ENCODE measurements at places on chromosomes 1 and 21.
A peak's percentile ranks its signal among the peaks of the same experiment; 100 is the strongest.

- peak; percentile 66 for DNase-seq
Observed at GRCh38 chr1:154962156-154962749, 671 bp upstream of the PYGO2 start.

- no peak for DNase-seq
Observed at GRCh38 chr1:231401478-231401877, 20.6 kb downstream of the EGLN1 start.

DNA sequence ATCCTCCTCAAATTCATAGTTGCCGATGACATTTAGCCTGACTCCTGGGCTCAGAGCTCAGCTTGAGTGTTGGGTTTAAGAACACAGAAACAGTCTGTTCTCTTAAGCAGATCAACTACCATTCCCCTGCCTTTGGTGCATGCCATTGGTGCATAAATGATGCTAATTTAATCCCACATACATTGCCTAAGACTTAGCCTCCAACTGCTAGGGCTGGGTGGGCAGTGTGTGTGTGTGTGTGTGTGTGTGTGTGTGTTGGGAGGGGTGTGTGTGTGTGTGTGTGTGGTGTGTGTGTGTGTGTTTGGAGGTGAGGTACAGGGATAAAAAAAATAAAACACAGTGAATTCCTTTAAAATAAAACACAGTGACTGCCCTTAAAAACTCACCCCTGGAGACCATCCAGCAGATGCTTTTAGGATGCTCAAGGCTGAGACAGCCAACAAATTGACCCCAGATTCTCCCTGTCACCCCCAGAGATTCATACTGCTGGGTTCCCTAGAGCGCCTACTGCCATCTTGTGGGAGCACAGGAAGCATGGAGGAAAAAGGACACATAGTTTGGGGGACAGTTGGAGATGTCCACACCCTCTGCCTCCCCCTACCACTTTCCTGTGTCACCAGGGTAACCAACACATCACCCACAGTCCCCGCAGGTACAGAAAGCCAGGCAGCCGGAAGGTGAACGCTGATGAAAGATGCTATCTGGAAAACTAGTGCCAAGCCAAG is 30.6 kb downstream of the KLHDC7A start:
- no peak for DNase-seq

GRCh38 chr1:40687059-40687458 is 4.4 kb upstream of the NFYC start:
- no peak for DNase-seq

DNA sequence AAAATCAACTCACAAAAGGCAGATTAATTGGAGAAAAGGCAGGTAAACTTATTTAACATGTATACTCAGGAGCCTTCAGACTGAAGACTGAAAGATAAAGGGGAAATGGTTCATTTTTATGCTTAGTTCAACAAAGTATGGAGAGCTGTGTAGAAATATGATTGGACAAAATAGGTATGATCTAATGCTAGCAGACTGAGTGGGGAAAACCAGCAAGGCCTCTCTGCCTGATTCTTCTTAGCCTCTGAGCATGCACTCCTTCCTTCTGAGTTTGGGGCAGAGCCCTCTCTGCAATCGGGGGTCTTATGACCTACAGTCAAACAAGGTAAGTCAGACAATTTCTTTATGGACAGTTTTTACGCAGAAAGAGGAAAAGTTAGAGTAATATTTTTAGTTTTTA is 38.8 kb upstream of the SUCO start:
- DNase-seq: no peak

DNA sequence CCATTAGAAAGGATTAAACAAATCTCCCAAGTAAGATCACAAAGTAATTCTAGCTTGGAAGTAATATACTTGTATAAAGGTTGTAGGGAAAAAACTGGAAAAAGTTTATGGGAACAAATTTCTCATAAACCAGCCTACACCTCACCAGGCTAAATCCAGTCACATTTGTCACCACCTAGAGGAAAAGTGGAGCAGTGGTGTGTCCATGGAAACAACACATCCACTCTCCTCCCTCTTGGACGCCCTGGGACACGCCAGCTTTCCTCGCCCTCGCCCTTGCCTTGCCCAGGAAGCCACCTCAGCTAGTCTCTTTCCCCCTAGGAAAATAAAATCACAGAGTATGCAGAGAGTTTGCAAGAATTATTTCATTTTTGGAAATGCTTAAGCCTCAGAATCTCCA is 2.2 kb downstream of the PALMD start:
- no peak for DNase-seq

- no peak for DNase-seq
Observed at GRCh38 chr1:45412899-45413298, 72.7 kb upstream of the MUTYH start.

DNA sequence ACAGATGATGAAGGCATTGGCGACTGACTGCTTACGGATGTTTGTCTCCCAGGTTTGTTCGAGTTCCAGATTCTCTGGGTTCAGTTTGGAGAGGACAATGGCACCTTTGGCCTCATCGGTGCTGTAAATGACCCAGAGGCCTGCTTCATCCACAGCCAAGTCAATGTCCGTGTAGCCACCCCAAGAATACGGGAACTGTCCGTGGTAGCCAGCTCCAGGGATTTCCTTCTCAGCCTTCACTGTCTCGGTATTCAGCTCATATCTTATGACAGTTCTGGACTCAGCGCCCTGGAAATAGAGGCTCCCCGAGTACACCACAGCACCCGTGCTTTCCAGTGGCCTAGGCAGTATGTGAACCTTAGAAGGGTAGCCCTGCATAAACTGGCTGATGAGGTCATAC is 14.1 kb downstream of the MYOCOS start:
- DNase-seq: no peak

DNA sequence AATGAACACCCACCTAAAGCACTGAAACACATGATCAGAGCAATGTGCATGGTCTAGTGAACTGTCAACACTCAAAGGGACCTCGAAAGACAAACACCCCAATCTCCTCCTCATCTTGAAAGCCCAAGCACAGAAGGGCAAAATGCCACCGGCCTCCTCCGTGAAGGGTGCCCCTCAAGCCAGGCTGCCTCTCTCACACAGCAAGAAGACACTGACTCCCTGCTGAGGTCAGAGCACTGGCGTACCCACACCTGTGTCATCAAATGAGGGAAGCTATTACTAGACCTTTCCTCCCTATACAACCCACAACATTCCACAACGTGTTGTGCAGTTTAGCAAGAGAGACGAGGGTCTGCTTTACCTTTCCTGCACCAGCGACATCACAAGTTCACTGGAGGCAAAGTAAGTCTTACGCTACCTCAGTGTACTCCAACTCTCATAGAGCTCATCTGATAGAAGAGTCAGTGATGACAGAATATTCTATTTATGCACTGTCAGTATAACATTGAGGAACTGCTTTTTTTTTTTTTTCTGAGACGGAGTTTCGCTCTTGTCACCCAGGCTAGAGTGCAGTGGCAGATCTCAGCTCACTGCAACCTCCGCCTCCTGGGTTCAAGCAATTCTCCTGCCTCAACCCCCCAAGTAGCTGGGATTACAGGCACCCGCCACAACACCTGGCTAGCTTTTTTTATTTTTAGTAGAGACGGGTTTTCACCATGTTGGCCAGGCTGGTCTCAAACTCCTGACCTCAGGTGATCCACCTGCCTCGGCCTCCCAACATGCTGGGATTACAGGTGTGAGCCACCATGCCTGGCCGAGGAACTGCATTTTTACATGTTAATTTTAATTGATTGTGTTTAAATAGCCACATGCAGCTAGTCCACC is 3.3 kb downstream of the SH3BP5L start:
- DNase-seq: peak; percentile 39

DNA sequence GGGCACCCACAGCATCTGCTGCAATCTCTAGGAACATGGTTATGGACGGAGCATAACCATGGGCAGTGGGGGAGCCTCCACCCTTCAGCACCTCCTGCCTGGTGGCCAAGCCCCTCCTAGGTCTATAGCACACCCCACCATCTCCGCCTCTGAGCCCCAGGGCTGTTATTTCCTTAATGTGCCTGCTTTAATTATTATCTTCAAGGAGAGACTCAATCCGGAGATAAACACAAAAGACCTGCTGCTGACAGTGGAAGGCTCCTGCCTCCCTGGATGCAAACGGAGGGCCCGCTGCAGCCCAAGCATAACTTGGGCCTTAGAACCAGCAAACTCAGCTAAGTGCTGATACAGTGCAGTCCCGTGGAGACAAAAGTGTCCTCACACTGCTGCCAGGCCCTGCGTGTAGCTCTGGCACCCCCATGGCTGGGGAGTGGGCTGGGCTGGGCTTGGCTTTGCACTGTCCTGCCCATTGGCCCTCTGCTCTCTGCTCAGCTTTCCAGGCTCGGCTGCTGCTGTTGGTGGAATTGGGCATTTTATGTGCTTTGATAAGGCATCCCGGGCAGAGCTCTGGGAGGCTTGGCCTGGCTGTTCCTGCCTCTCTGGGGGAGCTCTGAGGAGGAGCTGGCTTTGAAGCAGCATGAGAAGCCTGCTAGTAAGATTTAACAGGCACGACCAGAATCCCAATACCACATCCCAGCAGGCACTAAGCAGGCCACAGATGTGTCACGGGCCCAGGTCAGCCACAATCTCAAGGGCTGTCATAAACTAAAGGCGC is 620.2 kb downstream of the PTPRU start:
- DNase-seq: no peak

- peak; percentile 44 for DNase-seq
Observed at GRCh38 chr1:38814984-38815464, 44.5 kb downstream of the RRAGC start.

GRCh38 chr1:5954964-5955363 is 37.3 kb downstream of the NPHP4 start:
- DNase-seq: no peak

GRCh38 chr1:111406321-111406768 is 21.2 kb downstream of the OVGP1 start:
- DNase-seq: no peak

DNA sequence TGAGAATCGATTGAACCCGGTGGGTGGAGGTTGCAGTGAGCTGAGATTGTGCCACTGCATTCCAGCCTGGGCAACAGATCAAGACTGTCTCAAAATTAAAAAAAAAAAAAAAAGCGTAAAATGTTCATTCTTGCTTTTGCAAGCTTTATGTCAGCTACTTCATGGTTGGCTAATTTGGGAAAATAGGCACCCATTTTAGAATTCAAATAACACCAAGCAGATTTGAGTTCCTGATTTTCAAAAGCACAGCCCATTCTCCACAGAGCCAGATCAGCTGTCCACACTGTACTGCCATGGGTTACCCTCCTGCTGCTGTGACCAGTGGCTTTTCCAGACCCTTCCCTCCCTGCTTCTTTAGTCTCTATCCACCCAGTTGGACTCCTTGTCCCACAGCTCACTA is 4.4 kb downstream of the THEM5 start:
- no peak for DNase-seq

- peak; percentile 16 for DNase-seq
Observed at GRCh38 chr1:201088395-201088794, 23.8 kb downstream of the CACNA1S start.

DNA sequence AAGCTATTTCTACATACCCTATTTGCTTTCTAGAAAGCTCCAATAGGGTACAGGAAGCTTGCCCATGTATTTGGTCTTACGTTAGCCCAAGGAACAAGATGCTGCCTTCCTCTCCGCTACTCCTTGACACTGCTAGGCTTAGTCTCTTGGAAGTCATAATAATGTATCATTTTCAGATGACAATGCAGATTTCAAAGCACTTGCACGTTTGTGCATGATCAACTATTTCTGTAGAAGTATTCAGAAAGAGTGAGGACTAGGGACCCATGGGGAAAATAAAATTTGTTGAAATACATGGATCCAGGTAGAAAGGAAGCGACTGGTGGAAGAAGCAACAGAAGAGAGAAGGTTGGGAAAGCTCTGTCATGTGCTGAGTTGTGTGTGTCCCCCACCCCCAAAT is 211.8 kb upstream of the C1orf105 start:
- DNase-seq: no peak

DNA sequence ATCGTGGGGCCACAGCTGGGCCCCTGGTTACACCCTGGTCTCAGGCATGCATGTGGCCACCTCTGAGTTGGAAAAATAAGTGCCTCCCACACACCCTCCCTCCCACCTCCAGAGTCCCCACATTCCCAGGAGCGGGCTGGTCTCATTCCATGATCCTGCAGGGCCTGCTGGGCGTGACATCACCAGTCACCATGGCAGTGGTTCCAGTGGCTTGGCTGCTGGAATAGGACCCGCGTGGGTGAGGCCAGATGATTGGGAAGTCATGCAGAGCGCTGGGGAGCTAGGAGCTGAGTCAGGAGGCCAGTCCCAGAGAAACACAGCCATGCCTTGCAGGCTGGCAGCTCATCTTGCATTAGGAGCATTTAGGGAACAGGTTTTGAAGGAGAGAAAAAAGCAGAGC is 125.4 kb upstream of the TMEM51 start:
- DNase-seq: no peak

DNA sequence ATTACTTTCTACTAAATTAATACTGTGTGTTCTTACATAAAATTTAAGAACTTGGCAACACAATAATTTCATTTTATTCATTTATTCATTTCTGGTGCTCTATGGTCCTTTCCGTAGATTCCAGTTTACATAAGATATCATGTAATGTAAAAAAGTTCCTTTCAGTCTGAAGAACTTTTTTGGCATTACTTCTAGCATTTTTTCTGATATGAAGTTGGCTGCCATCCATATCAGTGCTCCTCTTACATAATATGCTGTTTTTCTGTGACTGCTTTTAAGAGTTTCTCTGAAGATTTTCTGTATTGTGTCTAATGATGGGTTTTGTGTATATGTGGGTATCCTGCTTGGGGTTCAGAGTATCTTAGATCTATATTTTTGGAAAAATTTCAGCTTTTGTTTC is 34.8 kb downstream of the LIN9 start:
- peak; percentile 41 for DNase-seq

DNA sequence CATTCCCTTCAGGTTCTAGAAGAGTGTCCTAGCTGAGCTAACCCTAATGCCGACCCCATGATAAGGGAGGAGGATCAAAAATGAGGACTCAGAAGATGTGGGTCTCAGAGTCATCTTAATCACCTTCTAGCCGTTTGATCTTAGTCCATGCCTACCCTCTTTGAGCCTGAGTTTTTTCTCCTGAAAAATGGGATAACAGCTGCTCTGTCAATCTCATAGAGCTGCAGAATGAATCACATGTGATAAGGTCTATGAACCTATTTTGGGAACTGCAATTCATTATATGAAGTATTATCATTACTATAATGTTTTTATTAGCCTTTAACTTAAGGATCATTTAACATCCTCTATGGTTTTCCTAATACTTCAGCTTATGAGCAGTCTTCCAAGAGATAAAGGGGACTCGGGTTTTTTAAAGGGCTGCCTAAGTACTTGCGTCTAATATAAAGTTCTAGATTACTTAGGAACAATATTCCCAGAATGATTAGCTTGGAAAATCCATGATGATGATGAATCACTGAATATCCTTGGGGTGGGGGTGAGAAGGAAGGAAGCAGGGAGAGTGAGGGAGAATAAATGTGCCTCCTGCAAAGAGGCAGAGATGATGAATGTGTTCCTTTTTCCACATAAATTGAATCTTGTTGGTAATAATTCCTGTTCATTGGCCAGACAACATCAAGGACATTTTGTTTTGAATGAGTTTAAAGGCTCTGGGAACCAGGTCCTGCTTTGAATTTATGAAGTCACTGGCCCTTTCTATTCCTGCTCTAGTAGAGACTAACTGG is 66.8 kb downstream of the COLGALT2 start:
- DNase-seq: no peak

DNA sequence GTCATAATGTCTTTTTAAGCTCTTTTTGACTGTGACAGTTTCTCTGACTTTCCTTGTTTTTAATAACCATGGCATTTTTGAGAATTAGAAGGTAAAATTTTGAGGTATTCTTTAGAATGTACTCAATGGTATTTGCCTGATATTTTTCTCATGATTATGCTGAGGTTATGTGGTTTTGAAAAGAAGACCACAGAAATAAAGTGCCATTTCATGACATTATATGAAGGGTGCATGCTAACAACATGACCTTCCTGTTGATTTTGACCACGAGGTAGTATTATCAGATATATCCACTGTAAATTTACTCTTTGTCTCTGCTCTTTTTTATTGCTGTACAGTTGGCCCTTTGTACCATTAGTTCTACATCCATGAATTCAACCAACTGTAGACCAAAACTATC is 1418.5 kb downstream of the PLA2G4A start:
- no peak for DNase-seq
